ENCODE measurements at places on chromosomes 1 and 21.

- no peak for DNase-seq
Observed at GRCh38 chr21:43597052-43597451, 62.2 kb downstream of the HSF2BP start.

GRCh38 chr21:41957991-41958766, 4.4 kb upstream of the C2CD2 start:
- no peak for DNase-seq

DNA sequence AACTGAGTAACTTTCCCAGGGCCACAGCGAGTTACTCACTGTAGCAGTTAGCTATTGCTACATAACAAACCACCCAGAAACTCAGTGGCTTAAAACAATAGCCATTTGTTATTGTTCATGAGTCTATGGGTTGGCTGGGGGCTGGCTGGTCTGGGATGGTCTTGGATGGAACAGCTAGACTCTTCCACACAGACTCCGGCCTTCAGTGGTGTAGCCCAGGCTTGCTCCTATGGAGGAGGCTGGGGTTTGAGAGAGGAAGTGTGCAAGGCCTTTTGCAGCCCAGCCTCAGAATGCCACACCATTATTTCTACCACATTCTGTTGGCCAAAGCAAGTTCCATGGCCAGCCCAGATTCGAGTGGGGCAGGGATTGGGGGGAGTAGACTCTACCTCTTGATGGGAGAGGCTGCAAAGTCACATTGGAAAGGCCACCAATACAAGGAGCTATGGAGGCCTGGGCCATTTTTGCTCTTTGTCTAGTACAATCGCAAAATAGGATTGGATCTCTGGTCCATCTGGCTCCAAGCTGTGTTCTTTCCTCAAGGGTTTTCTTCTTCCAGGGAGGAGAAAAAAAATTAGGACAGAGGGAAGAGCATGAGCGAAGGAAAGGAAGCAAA, 37.5 kb upstream of the TTC22 start:
- no peak for DNase-seq

DNA sequence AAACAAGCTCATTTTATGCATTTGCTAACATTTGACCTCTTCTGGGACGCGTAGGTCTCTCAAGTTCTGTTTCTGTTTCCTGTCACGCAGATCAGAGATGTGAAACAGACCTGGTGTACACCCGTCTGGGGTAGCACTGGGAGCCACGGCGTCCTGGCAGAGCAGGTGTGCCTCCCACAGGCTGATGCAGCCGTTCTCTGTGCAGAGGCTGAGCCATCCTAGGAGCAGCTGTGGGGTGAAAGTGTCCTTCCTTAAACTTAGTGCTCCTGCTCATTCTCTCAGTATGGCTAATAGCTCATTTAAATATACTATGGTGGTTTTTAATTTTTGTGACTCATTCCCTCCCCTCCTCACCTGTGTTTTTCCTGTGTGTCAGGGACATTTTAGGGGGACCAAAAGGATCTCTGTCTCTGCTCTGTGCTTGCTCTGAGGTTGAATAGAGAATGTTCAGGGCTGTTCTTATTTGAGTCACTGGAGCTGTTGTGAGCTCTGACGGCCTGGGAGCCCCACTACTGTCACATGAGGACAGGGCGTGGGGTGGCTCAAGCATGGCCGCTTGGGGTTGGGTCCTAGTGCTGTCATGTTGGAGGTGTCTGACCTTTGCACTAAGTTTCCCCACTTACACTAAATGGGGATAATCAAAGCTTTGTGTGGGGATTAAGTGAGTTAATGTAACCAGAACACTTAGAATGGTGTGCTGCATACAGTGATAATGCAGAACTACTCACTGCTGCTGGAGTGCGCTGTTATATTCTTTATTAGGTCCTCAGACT, 43.0 kb downstream of the GALNT2 start:
- peak; percentile 69 for DNase-seq
